Stimulated activated CD8-positive, alpha-beta memory T cell treated with anti-CD3 and anti-CD28 coated beads, Interleukin-2, amount 100 ng/mL, for 1 hour (primary cell): ENCODE measurements at places on chromosomes 2 and 18.

DNA sequence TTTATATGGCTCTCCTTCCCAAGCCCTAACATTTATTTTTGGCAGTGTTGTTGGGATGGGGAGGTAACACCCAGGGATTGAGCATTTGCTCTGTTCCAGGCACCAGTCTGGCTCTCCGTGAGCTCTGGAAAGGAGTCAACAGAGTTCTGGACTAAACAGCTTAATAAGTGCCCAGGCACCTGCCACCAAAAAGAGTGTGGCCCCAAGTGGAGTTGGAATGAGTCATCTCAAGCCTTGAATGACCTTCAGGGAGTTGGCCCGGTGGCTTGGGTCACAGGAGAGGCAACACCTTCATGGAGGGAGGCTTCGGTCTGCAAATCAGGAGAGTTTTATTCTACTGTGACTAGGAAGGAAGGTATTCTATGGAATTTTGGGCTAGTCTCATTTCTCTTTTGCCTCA lies 203.2 kb downstream of the DLGAP1 start:
- no peak for DNase-seq

DNA sequence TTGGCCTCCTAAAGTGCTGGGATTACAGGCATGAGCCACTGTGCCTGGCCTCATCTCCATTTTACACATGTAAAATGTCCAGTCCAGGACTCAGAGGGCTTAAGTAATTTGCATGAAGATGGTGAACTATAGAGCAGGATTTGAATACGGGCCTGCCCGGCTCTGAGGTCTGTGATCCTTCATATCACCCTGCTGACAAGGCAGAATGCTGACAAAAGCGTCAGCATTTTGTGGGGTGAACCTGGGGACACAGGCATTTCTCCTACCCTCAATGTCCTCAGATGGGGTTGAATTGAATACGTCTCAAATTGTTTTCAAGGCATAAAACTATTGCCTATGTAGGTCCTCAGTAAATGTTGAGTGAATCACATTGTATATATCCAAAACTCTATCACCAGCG lies 57.2 kb upstream of the GATA6 start:
- no peak for DNase-seq

- DNase-seq = no peak
Measured at GRCh38 chr2:71742953-71743601, 289.7 kb downstream of the DYSF start.

GRCh38 chr18:51032193-51032592 lies 2.2 kb downstream of the SMAD4 start:
- no peak for DNase-seq

- no peak for DNase-seq
Measured at GRCh38 chr2:96811917-96812316, 4.2 kb upstream of the CNNM3 start.

DNA sequence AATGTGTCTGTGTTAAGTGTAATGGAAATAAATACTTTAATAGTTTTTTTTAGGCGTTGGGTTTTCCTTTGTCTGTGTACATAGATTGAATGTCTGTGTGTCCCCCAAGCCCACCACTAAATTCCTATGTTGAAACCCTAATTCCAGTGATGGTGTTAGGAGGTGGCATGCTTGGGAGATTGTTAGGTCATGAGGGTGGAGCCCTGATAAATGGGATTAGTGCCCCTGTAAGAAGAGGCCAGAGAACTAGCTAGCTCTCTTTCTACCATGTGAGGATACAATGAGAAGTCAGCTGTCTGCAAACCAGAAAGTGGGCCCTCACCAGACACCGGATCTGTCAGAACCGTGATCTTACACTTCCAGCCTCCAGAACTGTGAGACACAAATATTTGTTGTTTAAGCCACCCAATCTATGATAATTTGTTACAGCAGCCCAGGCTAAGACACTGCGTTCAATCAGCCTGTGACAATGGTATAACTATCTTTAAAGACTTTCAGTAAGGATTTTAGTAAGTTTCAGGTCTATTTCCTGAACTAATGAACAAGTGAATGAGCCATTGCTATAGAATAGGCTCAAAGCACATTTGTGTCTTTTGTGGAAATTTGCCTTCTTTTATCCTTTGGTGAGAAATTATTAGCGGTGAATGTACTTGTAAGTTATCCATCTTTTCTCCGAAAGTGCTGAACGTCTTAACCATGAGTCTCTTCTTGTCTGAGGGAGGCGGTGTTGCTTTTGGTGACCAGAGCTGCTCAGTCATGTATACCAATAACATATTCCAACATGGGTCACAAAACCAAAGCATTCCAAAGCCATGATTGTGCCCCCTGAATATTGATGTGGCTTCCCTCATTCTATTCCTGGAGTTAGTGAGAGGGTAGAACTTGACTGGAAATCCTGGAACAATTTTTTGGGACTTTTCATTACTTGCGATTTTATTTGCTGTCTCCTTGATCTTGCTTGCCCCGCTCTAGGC lies 29.6 kb upstream of the IL1R1 start:
- DNase-seq = no peak

DNA sequence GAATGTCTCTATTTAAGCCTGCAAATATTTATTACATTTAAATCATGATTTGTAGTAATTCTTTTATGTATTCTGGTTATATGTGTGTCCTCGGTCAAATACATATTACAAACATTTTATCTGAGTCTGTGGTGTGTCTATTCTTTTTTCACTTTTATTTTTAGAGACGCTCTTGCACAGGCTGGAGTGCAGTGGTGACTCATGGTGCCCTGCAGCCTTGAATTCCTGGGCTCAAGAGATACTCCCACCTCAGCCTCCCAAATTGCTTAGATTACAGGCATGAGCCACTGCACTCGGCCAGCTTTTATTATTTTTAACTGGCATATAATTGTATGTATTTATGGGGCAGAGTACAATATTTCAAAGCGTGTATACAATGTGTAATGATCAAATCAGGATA lies 47.5 kb downstream of the ARID5A start:
- DNase-seq = no peak

DNA sequence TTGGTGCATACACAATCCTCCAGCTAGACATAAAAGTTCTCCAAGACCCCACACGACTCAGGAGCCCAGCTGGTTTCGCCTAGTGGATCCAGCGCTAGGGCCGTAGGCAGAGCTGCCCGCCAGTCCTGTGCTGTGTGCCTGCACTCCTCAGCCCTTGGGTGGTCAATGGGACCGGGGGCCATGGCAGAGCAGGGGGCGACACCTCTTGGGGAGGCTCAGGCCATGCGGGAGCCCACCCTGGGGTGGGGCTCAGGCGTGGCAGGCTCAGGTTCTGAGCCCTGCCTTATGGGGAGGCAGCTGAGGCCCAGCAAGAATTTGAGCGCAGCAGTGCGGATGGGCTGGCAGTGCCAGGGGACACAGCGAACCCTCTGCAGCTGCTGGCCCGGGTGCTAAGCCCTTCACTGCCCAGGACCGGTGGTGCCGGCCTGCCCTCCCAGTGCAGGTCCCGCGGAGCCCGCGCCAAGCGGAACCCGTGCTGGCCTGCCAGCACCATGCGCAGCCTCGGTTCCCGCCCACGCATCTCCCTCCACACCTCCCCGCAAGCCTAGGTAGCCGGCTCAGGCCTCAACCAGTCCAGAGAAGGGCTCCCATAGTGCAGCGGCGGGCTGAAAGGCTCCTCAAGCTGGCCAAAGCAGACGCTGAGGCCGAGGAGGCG lies 1566.6 kb upstream of the SLC39A10 start:
- DNase-seq = no peak

DNA sequence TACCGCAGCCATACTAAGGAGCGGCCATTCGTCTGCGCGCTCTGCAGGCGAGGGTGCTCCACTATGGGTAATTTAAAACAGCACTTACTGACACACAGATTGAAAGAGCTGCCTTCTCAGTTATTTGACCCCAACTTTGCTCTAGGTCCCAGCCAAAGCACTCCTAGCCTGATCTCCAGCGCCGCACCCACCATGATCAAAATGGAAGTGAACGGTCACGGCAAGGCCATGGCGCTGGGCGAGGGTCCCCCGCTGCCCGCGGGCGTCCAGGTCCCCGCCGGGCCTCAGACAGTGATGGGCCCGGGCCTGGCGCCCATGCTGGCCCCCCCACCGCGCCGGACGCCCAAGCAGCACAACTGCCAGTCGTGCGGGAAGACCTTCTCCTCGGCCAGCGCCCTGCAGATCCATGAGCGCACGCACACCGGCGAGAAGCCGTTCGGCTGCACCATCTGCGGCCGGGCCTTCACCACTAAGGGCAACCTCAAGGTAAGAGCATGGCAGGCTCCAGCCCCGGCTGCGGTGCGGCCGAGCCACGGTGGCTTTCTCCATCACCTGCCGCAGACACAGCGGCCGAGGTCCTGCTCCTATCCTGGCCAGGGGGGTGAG lies 15.5 kb downstream of the SALL3 start:
- no peak for DNase-seq

DNA sequence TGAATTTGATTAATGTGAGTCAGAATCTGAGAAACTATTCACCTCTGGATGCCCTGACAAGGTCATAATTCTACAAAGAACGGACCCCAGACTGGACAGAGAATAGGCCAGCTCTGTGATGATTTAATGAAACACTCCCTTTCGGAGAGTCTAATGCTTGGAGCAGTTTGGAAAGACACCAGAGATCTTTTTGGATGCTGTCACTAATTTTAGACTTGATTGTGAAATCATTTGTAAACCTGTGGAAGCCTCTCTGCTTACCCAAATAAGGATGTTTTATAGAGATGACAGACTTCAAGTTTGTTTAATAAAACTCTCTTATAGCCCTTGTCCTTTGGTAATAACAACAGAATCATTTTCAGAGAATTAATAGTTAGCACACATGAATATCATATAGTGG lies 83.5 kb downstream of the MYL12B start:
- DNase-seq = no peak

- no peak for DNase-seq
Measured at GRCh38 chr2:8886876-8887275, 49.5 kb upstream of the KIDINS220 start.

DNA sequence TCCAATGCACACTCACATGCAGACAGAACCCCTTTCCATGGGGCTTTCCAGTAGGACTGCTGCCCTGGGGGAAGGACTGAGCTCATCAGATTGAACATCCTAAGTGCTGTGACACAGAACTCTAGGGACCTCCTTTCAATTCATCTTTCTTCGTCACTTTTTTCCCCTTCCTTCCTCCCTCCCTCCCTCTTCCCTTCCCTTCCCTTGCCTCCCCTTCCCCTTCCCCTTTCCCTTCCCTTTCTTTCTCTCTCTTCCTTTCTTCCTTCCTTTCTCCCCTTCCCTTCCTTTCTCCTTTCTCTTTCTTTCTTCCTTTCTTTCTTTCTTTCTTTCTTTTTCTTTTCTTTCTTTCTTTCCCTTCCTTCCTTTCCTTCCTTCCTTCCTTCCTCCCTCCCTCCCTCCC lies 39.6 kb upstream of the GATA6 start:
- DNase-seq = no peak

DNA sequence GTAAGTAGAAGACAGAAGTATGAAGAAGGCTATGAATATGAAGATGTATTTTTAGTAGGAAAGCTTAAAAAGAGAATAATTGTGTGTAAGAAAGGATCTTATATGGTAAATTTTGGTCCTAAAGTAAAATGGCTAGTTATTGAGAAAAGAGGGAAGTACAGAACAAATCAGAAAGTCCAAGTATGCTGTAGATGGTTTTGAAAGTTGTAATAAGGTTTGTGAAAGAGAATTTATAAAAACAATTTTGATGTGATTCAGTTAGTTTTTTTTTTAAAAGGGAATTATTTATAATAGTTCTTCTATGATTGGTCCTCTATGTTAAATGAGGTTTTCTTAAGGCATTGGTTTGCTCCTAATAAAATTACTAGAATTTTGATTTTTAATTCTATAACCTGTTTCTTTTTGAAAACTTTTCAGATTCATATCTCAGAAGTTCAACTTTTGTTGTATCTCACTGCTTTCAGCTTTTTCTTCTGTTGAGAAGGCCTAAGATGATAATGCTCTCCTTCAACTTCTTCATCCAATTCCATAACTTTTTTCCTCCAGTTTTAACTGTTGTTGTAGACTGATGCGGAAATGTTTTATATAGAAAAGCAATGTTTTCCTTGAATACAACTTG lies 322.7 kb downstream of the NOL4 start:
- no peak for DNase-seq

DNA sequence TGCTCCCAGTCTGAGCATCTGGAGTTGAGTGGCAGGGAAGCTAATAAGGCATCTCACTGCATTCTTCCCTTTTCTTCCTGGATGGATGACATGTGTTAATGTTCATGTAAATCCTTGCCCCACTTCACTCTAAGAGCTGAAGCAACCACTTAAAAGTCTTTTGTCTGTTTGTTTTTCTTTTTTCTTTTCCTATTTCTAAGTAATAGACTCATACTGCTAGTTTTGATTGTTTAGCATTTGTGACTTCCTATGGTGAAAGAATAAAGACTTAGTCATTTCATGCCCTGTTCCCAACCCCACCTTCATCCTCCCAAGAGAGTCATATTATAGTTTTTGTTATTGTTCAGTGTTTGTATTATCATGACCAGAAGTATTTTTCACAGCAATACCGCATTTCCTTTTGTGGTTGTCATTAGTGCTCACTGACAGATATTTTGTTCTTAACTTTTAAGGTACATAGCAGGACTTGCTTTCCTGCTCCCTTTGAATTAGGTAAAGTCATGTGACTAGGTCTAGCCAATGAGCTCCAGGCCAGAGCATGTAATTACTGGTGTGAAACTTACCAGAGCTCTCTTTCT lies 18.1 kb upstream of the SPP2 start:
- no peak for DNase-seq

GRCh38 chr2:62741127-62741526 lies 35.6 kb downstream of the EHBP1 start:
- DNase-seq = no peak

DNA sequence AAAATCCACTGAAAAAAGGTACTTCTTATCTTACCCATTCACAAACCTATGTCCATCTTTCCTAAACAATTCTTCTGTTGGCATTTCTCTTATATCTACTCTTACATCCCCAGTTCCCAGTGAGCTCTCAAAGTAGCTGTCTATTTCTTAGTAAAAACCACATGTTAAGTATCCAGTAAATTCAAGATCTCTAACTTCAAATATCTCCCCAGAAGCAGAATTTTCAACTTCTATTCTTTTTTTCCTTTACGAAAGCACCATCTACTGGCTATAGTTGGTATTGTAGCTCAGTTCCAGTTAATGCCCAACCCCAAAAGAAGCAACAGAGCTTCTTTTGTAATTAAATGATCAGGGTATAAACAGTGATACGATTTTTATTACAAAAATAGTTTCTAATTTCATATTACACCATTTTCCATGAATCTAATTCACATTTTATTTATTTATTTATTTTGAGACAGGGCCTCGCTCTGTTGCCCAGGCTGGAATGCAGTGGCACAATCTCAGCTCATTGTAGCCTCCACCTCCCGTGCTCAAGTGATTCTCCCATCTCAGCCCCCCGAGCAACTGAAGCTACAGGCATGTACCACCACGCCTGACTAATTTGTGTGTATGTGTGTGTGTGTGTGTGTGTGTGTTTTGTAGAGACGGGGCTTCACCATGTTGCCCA lies 28.5 kb downstream of the HRH4 start:
- no peak for DNase-seq

DNA sequence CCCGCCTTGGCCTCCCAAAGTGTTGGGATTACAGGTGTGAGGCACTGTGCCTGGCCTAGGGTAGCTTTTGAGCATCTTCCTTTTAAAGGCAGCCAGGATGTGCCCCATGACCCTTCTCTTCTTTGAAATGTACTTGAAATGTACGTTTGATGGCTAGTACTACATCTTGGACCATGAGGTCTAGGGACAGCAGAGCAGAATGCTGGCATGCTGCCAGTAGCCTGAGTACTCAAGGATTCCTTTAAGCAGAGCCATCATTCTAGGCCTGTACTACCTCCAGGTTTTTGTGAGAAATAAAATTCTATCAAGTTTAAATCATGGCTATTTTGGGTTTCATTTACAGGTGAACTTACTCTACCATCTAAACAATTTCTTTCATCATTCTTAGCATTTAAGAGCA lies 2.9 kb upstream of the EML6 start:
- no peak for DNase-seq

- DNase-seq = no peak
Measured at GRCh38 chr2:152544638-152545037, 172.6 kb downstream of the PRPF40A start.
